Stimulated activated CD4-positive, alpha-beta T cell treated with anti-CD3 and anti-CD28 coated beads, Interleukin-4, amount 100 ng/mL, for 1 hour (primary cell): ENCODE measurements at places on chromosomes 4 and X.

- DNase-seq, result no peak
These were observed 221.8 kb upstream of the PACRGL start for GRCh38 chr4:20478412-20478811.

- no peak for DNase-seq
These were observed 4.6 kb upstream of the HAUS3 start for GRCh38 chr4:2246384-2247127.

DNA sequence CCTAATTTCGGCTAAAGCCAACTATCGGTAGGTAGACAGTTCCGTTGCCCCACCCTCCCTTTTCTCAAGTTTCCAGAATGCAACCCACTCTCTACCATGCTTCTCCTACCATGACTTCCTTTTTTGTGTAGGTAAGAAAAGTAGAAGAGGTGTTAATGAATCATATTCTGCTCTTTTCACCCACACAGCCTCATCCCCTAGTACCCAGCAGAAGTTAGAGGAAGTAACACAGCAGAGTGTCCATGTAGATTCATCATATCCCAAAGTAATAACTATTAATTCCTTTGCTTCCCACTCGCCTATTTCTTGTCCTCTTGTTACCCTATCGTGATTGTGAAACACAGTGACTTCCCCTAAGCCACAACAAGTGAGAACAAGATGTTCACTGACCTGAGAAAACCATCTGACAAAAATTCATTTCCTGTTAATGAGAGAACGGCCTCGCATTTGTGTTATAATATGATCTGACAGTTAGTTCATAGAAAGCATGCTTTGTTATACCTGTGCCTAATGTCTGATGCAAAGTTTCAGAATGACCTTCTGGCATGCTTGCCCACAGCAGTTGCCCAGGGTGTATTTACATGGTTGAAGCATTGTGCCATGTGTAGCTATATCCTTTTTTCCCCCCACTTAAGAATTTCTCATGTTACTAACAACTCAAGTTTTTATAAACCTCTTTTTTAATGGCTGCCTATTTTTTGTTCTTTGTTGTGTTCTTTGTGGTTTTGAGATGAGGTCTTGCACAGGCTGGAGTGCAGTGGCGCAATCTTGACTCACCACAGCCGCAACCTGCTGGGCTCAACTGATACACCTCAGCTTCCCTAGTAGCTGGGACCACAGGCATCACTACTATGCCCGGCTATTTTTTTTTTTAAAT, 185.6 kb downstream of the RAP1GDS1 start:
- peak; percentile 47 for DNase-seq

DNA sequence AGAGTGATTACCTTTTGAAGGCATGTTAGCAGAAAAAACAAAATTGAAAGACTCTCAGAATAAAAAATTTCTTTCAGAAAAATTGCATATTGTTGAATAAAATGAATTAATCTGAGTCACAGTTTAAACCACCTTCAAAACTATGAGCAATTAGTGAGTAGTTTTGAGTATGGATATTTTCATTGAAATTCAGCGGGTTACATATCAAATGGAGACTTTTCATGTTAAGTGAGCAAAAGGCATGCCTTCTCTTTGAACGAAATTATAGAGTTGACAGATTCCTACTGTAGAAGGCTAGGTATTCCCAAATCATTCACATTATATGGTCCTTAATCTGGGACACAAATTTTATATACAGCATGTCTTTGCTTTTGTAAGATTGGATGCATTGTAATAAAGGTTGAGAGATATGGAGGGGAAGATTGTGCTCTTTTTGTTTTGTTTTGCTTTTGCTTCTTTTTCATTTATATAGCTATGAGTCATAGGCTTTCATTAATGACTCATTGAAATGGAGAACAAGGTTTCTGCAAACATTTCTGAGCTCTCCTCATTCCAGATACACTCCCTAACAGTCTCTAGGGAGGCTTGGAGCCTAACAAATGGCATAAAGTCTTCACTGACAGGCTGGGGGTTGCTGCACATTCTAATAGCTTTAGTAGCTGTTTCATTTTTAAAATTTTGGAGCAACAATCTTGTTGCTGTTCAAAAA, 21.6 kb downstream of the PCDH18 start:
- no peak for DNase-seq

DNA sequence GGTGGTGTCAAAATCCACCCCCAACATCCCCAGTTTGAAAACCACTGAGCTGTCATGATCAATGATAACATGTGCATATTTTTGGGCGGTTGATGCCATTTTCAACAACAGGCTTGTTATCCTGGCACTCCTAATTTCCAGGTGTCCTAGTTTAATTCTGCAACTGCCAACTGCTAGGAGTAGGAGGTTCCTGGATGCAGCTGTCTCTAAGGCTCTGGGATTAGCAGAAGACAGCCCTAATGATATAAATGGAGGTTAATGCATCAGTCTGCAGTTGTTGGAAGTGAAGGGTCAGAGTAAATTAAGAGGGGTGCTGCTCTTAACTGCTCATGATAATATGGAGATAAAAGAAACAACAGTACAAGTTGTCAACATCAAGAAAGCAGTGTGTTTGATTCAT, 23.8 kb downstream of the ARFIP1 start:
- DNase-seq, result no peak
